ENCODE measurements at places on chromosomes 5 and 9.

DNA sequence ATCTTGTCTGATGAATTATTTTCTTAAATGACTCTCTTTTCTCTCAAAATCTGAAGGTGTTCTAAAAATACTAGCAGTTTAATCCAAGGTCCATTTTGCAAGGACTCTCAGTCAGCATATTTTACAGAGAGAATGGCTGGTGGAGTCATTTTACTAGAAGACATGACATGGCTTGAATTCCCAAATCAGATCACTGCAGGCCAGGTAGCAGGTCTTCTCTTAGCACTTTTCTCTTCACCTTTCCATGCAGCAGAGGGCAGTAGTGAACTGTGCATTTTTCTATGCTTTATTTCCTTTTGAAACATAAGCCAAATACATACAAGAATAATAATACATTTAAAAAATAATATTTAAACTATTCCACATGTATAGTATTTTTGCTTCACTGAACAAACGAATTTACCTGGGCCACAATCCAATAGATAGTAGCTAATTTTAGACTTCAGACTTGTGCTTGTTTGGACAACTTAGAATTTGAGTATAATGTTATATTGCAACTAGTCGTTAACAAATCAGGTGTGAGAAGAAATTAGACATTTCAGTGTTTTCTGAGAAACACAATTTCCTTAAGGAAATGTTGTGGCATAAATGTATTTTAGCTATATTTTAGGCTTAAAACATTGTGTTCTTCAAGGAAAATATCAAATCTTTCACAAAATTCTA lies 289.4 kb upstream of the DAB2 start:
- DNase-seq = peak; percentile 33

DNA sequence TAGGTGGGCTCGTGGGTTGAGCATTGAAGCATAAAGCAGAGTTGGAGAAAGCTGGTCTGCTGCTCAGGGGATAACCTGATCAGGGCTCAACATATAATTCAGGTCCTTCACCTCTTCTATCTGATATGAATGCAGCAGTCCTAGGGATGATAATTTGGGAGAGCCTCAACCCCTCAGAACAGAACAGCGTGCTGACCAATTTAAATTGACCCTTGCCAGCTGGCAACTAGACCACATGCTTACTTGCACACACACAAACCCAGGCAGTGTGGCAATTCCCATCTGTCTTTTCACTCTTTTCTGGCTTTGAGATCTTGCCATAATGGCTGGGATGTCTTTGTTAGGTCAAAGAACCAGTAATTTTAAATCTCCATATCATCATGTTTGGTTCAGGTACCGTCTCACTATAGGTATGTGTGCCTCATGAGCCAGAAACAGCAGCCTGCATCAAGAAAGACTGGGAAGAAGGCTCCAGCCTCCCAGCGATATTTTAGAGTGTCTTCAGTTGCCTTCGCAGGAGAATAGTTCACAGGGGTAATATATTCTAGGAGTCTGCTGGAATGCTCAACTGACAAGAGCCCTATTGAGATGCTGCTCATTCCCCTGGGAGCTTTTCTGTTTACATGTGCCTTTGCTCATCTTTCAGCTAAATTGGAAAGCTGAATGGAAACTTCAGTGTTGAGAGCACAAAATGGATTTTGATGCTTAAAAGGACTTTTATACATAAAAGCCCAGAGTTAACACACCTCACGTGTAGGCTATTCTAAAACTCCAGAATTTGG lies 497.6 kb downstream of the RASEF start:
- DNase-seq = no peak

GRCh38 chr9:135342206-135343130 lies 137.1 kb upstream of the PPP1R26 start:
- no peak for DNase-seq

DNA sequence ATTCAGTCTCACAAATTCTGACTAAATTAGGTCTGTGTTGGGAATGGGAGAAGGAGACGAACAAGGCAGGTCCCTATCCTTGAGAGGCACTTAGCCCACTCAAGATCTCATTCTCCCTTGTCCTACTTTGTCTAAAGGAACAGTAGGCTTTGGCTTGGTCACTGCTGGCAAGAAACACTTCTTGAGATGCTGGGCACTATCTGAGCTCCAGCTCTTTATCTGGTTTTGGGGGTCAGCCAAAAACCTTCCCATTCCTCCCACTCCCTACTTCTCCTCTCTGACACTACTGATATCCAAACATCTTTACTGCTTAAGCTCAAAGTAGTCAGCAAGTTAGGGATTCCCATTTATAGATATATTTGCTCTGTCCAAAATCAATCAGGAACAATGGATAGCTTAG lies 155.2 kb downstream of the MAPKAP1 start:
- DNase-seq = no peak

GRCh38 chr5:150304481-150305081 lies 1.9 kb upstream of the ARSI start:
- no peak for DNase-seq

- DNase-seq = peak; percentile 89
Observed at GRCh38 chr9:121121582-121122087, 46.9 kb downstream of the CNTRL start.

GRCh38 chr9:3756071-3756470 lies 230.3 kb upstream of the RFX3 start:
- DNase-seq = peak; percentile 72

- no peak for DNase-seq
Observed at GRCh38 chr5:154509784-154510555, 31.9 kb upstream of the HAND1 start.

GRCh38 chr9:2817999-2818803 lies 25.7 kb downstream of the PUM3 start:
- no peak for DNase-seq
